ENCODE measurements at places on chromosomes 6 and 20. TPM values are rescaled to one million over a fixed set of nuclear protein-coding genes. Genes with fewer than 3 reads are reported as not detected.

The CASS4 gene
- 12.4 TPM for total RNA-seq

The C6orf118 gene
- not detected for total RNA-seq

The COX4I2 gene
- total RNA-seq, result not detected

The CNR1 gene
- total RNA-seq, result not detected

The HAO1 gene
- total RNA-seq, result not detected

The MYCT1 gene
- total RNA-seq, result 0.44 TPM

The CEP250 gene
- 35.1 TPM for total RNA-seq

The CST4 gene
- total RNA-seq, result not detected

The PTCRA gene
- total RNA-seq, result not detected

The IL17F gene
- total RNA-seq, result not detected

The HLA-DQB2 gene
- not detected for total RNA-seq

The OR2J3 gene
- not detected for total RNA-seq

The FAM229B gene
- 14.4 TPM for total RNA-seq

The GOPC gene
- total RNA-seq, result 39.2 TPM

The TFAP2D gene
- not detected for total RNA-seq

The PERP gene
- total RNA-seq, result 46.6 TPM

Measured in smooth muscle cell of trachea (primary cell).